Activated T-cell treated with anti-CD3 and anti-CD28 coated beads, Interleukin-2, amount 50 U/mL, for 24 hours (primary cell): ENCODE measurements at places on chromosomes 1 and 21.

DNA sequence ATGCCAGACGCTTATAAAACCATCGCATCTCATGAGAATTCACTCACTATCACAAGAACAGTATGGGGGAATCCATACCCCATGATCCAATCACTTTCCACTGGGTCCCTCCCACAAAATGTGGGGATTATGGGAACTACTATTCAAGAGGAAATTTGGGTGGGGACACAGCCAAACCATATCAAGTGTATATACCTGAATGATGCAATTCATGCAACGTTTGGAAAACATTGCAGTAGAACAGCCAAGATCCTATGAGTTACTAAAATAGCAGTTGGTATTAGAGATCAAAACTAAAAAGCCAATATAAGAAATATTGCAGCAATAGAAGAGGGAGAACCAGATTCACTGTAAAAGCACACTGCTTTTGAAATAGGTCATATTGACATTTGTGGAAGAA lies 1543.9 kb upstream of the B3GALT2 start:
- peaks cover 3% of the 10 kb centered on the region for H3K27me3 ChIP-seq
- H3K27ac ChIP-seq = no peak overlapping the region
- H3K36me3 ChIP-seq = no peaks in the 10 kb centered on the region
- no peak overlapping the region for H3K4me3 ChIP-seq
- no peaks in the 10 kb centered on the region for H3K4me1 ChIP-seq

DNA sequence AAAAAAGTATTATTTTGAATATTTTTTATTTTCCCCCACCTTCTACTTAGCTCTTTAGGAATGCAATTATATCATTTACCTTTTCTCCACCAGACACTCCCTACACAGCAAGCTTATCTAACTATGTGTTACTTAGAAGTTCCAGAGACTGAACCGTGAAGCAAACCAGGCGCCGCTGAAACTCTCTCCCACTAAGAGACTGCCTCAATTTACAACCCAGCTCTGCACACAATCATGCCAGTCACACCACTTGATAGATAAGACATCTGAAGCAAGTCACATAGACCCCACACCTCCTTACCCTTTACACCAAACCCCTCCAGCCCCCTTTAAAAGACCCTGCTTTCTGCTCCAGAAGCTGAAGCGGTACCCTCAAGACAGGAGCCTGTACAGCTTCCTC lies 245.5 kb downstream of the S1PR1 start:
- no peaks in the 10 kb centered on the region for H3K36me3 ChIP-seq
- no peaks in the 10 kb centered on the region for H3K27me3 ChIP-seq
- no peak for DNase-seq
- no peaks in the 10 kb centered on the region for H3K4me1 ChIP-seq

GRCh38 chr1:23561076-23561812 lies 1.9 kb upstream of the ID3 start:
- H3K27me3 ChIP-seq = peaks cover 2% of the 10 kb centered on the region
- peaks cover 18% of the 10 kb centered on the region for H3K36me3 ChIP-seq
- no peak for DNase-seq
- no peak overlapping the region for H3K27ac ChIP-seq

- no peaks in the 10 kb centered on the region for H3K36me3 ChIP-seq
- no peak overlapping the region for H3K27ac ChIP-seq
- peaks cover 31% of the 10 kb centered on the region for H3K27me3 ChIP-seq
- DNase-seq = no peak
- H3K4me1 ChIP-seq = peaks cover 11% of the 10 kb centered on the region
- H3K4me3 ChIP-seq = no peak overlapping the region
Observed at GRCh38 chr1:206513312-206514111, 6.2 kb downstream of the RASSF5 start.

- no peaks in the 10 kb centered on the region for H3K27me3 ChIP-seq
- DNase-seq = no peak
- no peak overlapping the region for H3K27ac ChIP-seq
- peaks cover 4% of the 10 kb centered on the region for H3K4me1 ChIP-seq
- H3K4me3 ChIP-seq = no peak overlapping the region
Observed at GRCh38 chr1:183932412-183932811, 105.1 kb downstream of the COLGALT2 start.

DNA sequence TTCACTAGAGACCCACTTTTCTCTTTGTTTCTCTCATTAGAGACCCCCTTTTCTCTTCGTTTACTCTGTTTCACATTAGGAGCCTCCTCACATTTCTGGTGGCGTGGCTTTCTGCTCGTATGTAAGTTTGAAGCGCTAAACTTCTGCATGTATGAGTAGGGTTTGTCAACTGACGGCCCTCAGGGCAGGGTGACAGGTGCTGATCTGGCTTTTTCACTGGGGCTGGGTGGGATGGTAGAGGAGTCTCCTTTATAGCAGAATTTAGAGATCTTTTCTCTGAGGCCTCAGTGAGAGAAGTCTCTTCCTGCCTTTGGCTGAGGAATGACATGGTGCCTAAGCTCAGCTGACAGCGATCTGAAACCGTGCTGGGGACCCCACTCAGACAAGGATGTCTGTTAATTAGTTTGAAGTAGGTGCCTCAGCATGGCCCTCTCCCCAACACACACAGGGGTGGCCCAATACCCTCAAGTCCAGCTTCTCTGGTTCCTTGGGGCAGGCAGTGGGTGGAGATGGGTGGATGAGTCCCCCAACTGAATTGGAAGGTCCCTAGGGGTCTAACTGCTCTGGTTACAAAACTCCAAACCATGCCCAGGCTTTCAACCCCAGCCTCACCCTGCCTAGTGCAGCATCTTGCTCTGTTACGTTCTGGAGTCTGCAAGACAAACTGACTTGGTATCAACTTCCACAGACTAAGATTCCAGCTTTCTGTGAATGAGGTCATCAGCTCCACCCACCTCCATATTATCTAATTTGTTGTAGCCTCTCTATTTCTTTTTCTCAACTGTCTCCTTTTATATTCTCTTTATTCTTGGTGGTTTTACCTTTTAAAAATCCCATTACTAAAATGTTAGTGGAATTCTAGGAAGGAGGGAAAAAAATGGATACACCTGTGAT lies 3.2 kb downstream of the SLC1A7 start:
- no peaks in the 10 kb centered on the region for H3K36me3 ChIP-seq
- H3K27ac ChIP-seq = no peak overlapping the region
- peaks cover 3% of the 10 kb centered on the region for H3K4me1 ChIP-seq
- H3K4me3 ChIP-seq = no peak overlapping the region
- H3K27me3 ChIP-seq = no peaks in the 10 kb centered on the region
- no peak for DNase-seq

GRCh38 chr21:41900401-41900800 lies 21.3 kb upstream of the PRDM15 start:
- peak overlapping the region; percentile 92 for H3K27ac ChIP-seq
- no peak for DNase-seq
- H3K4me3 ChIP-seq = no peak overlapping the region
- peaks cover 19% of the 10 kb centered on the region for H3K36me3 ChIP-seq

GRCh38 chr1:10754568-10755329 lies 41.7 kb downstream of the CASZ1 start:
- H3K4me1 ChIP-seq = peaks cover 9% of the 10 kb centered on the region
- no peak overlapping the region for H3K27ac ChIP-seq
- no peak overlapping the region for H3K4me3 ChIP-seq
- no peaks in the 10 kb centered on the region for H3K27me3 ChIP-seq
- no peak for DNase-seq

GRCh38 chr1:221856228-221857093 lies 114.6 kb upstream of the DUSP10 start:
- peaks cover 15% of the 10 kb centered on the region for H3K4me1 ChIP-seq
- H3K27ac ChIP-seq = peak overlapping the region; percentile 37
- DNase-seq = no peak
- no peaks in the 10 kb centered on the region for H3K36me3 ChIP-seq
- H3K27me3 ChIP-seq = no peaks in the 10 kb centered on the region
- H3K4me3 ChIP-seq = no peak overlapping the region

GRCh38 chr1:77282866-77283539 lies 1.2 kb downstream of the AK5 start:
- H3K4me3 ChIP-seq = peak overlapping the region; percentile 76
- DNase-seq = no peak

DNA sequence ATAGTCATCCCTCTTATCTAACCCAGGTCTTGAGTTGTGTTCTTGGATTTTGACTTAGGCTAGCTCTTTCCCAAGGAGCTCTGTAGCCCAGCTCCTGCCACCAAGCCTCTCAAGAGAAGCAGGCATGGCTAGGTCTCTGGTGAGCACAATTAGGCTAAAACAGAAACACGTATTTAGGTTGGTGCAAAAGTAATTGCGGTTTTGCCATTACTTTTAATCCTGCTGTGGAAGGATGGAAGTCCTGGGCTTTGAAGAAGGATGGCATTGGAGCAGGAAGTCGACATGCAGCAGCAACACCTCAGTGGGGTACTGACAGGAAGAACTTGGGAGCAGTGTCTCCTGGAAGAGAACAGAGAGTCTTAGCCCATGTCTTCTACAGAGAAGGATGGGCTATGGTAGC lies 80.0 kb upstream of the CCDC190 start:
- peaks cover 4% of the 10 kb centered on the region for H3K4me1 ChIP-seq
- no peak overlapping the region for H3K4me3 ChIP-seq
- no peaks in the 10 kb centered on the region for H3K36me3 ChIP-seq
- H3K27me3 ChIP-seq = peaks cover 32% of the 10 kb centered on the region

GRCh38 chr1:1616045-1616790 lies 918 bp downstream of the MIB2 start:
- peak overlapping the region; percentile 90 for H3K27ac ChIP-seq
- no peaks in the 10 kb centered on the region for H3K27me3 ChIP-seq
- peaks cover 36% of the 10 kb centered on the region for H3K4me1 ChIP-seq
- H3K4me3 ChIP-seq = peak overlapping the region; percentile 83
- H3K36me3 ChIP-seq = peaks cover 26% of the 10 kb centered on the region
- no peak for DNase-seq

DNA sequence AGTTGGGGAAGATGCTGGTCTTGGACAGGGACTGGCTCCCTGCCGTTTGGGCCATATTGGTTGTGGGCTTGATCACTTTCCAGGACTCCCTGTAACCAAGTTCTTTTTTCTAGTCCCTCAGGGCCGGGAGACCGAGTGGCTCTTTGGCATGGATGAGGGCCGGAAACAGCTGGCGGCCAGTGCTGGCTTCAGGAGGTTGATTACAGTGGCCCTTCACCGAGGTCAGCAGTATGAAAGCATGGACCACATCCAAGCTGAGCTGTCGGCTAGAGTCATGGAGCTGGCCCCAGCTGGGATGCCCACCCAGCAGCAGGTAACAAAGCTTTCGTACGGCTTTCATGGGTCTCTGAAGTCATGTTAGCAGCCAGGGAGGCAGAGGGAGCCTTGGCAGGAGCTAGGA lies 4.3 kb downstream of the METTL13 start:
- no peak for DNase-seq
- peaks cover 93% of the 10 kb centered on the region for H3K36me3 ChIP-seq
- no peak overlapping the region for H3K4me3 ChIP-seq
- peak overlapping the region; percentile 63 for H3K27ac ChIP-seq
- H3K27me3 ChIP-seq = no peaks in the 10 kb centered on the region

GRCh38 chr1:87588495-87588894 lies 259.8 kb downstream of the LMO4 start:
- no peak overlapping the region for H3K27ac ChIP-seq
- peaks cover 3% of the 10 kb centered on the region for H3K27me3 ChIP-seq
- no peak for DNase-seq
